C1 segment of cervical spinal cord (tissue), 14 donors: ENCODE measurements at places on chromosomes 6 and 20.
A peak's percentile ranks its signal among the peaks of the same experiment; 100 is the strongest.

- no peak for DNase-seq
Observed at GRCh38 chr20:62918147-62918546, 8.2 kb downstream of the DIDO1 start.

DNA sequence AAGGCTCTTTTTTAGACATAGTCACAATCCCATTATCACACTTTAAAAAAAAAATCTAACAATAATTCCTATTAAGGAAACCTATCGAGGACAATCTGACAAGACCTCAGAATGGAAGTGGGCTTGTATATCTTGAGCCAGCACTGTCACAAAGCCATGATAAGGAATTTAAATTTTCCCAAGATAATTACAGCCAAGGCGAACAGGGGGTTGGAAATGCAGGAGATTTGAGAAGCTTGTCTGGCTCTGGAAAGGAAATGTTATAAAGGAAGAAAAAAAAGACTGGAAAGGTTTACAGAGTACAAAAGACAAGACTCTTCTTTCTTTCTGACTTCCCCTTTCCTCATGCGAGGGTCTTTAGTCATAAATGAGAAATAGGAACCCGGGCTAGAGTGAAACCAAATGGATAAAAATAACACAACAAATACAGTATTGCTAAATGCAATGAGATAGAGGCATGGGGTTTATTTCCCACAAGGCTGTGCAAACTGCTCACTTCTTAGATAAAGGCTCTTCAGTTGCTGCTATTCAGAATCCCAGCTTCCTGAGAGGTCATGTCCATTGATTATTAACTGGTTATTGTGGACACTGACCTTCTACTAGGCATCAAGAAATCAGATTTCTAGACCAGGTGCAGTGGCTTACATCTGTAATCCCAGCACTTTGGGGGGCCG is 13.4 kb upstream of the GHRH start:
- no peak for DNase-seq

DNA sequence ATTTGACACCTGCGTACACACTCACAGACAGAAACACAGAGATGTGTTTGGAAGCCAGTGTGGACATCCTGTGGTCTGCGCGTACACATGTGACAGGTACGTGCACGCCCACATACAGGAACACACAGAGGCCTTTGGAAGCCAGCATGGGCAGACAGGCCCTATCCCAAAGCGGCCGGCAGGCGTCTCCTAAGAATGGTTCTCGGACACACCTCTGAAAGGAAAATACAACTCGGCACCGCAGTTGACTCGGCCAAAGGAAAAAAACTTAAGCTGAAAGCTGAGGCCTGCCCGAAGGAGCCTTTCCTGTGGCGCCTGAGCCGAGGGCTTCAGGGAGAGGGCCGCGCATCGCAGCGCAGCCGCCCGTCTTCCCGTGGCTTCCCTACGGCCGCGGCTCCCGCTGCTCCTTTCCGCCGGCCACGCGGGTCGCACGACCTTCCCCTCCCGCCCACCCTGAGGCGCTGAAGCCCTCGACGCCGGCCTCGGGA is 1.4 kb upstream of the CEP43 start:
- DNase-seq = peak; percentile 12

DNA sequence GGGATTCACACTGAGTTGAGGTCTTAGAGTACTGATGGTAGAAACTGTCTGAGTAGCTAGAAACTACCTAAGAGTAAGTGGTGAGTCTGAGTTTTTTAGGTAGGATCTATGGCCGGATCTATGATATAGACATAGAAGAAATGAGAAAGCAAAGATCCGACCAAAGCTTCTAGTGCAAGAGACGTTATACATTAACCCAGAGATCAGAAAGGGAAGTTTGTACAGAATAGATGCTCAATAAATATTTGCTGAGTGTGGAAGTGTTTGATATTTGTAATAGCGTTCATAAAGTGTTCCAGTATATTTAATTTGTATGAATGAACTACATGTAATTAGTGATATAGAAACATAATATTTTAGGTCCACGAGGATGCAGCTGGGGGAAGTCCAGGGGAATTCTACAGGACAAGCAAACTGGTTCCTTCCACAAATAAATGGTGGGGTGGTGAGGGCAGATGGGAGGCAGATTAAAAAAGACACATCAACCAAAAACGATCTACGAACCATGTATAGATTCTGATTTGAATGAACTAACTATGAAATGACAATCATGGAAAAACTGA is 31.9 kb upstream of the JARID2 start:
- DNase-seq = no peak

DNA sequence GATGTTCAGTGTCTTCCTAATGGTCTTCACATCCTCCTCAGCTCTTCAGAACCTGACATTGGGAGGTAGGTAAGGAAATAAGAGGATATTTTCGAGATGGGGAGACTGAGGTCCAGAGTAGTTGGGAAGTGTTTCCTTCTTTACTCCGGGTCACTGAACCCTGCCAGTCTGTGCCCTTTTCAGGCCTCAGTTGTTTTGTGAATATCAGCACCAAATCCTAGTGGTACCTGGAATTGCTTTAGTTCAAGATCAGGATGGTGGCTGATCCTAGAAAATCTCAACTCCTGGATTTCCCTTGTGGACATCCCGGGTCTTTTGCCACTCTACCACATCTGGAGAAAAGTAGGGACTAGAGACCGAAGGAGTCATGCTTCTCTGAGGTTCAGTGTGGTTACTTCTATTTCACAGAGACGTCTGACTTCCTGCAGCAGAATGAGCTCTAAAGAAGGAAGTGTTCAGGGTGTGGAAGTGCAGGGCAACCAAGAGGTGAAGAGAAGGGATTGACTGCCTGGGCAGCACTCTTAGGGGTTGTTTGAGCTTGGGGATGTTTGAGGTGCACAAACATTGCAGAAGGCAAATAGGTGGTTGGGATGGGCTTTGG is 995 bp downstream of the STK4 start:
- no peak for DNase-seq

GRCh38 chr6:69888482-69889233 is 22.3 kb downstream of the COL19A1 start:
- no peak for DNase-seq

- no peak for DNase-seq
Observed at GRCh38 chr6:167113047-167113754, 9.7 kb upstream of the CCR6 start.

DNA sequence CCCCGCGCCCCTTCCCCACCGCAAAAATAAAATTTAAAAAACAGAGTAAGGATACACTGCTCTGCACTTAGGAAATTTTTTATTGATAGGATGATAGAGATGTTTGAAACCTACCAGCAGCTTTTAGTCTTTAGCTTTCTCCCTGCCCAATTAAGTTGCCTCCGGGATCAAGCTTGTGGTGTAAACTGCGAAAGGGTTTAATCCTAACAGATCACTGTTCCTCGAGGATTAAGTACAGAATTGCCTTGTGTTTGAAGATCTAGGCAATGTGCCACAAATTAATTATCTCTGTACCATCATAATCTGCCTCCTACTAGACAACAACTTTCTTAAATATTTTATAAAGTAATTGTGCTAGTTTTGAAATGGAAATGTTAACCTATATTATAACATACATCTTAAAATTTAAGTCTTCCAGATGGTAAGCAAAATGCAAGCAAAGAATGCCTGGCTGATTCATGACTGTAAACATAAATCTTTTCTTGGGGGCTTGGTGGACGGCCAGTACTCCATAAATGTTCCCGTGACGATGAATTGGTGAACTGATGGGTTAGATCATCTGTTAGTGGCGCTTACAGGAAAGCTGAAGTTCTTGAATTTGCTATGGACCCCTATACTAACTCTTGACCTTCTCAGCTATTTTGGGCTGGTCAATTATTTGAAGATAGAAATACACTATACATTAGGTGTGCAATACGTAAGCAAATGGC is 58.0 kb upstream of the ARHGAP18 start:
- DNase-seq = no peak

GRCh38 chr6:21414065-21414464 is 179.5 kb upstream of the SOX4 start:
- DNase-seq = no peak

DNA sequence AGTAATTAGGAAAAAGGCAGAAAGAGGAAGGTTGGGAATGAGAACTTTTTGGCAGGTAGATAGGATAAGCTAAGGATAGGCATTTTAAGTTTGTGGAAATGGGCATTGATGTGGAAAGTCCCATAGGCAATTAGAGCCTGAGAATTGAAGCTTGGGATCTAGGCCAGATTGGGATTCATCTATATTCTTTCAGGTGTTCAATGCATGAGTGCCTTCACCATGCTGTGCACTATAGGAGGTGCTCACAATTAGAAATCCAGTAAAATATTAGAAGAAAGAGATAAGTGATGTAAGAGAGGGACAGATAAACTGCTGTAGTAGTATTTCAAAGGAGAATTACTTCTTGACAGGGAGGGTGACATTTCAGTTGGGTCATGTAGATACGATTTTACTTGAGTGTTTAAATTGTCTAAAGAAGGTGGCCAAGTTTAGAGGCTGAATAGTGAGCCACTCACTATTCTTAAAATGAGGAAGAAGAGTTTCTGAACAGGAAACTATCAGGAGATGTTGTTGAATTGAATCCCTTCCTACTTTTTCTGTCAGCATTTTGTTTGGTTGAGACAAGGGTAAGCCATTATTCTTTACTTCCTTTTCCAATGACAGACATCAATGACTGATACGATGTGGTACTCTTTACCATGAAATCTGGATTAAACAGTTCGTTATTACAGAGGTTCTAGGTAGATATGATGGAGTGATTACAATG is 31.0 kb upstream of the CTAGE9 start:
- no peak for DNase-seq

DNA sequence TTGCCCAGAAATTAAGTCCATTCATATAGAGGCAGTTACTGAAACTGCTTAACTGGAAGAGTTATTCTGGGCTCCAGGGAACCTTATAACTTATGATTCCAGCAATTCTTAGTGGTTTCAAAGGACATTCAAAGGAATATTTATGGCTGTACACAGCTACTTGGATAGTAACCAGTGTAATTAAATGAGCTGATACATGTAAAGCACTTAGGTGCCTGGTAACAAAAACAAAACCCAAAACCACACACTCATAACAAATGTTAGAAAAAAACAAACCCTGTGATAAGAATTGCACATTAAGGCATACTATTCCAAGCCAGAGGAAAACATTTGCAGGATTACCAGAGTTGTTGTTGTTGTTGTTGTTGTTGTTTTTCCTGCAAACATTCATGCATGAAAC is 51.5 kb downstream of the STK4 start:
- DNase-seq = no peak

DNA sequence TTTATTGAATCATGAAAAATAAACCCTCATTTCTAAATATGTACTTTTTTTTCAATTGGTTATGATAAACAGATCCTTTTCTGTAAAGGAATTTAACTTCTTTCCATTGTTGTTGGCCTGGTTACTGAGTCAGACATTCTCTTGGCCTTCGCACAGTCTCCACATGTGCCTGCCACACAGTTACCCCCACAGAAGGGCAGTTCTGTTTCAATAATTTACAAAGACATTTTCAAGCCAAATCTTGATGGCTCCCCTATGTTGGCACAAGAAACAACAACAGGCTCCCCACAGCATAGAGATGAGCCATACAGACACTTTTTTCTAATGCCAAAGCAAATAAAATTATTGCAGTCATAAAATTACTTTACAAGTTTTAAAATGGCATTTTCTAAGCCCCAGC is 55.6 kb upstream of the BEND6 start:
- no peak for DNase-seq

- no peak for DNase-seq
Observed at GRCh38 chr20:58251979-58252591, 23.6 kb upstream of the ANKRD60 start.

DNA sequence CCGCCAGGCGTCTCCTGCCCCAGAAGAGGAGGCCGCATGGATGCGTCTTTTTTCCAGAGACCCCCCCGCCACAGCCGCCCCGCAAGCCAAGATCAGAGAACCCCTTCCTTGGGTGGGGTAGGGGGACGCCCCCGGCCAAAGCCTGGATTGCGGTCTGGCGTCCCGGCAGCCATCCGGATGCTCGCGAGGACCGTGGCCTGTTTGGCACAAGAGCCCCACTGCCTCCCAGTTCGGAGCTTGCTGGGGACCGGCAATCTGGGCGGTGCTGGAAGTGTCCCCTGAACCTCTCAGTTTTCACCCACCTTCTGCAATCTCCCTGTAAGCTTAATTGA is 924 bp downstream of the FAM162B start:
- DNase-seq = no peak

DNA sequence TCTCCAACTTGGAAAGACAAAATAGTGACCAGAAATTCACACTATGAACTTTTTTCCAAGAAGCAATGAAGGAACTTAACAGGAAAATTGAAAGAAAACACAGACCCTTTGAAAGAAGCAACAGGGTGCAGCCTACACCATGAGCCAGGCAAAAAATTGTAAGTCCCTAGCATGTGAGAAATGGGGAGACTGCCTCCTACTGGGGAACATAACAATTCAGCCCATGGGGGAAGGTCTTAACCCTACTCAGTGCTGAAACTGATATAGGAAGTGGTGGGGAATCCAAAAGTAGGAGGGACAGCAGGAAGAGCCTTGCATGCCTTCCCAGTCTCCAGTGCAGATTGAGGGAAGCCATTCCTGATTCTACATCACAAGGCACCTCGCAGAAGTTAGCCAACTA is 235.1 kb upstream of the UFL1 start:
- no peak for DNase-seq

GRCh38 chr6:41122373-41122772 is 31.8 kb downstream of the TREML1 start:
- no peak for DNase-seq

- DNase-seq = no peak
Observed at GRCh38 chr6:156912431-156912830, 135.3 kb downstream of the ARID1B start.

GRCh38 chr6:156816505-156816904 is 39.3 kb downstream of the ARID1B start:
- DNase-seq = no peak

- DNase-seq = peak; percentile 66
Observed at GRCh38 chr20:59820204-59821041, 113.0 kb downstream of the SYCP2 start.

DNA sequence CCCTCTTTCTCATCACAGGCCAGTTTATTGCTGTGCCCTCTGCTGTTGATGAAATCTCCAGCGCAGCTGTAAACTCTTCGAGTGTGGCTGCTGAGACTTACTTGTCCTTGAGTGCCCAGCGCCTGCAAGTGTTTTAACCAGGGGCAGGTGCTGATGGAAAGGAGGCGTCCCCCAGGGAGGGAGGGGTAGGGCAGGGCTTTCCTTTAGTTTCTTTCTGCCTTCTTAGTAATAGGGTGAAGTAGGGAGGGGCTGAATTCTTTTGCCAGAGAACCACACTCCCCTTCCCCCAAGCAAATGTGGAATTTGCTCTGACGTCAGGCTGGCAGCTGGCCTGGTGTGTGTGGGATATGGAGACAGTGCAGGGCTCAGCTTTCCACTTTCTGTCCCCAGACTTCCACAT is 61.2 kb downstream of the IGF2R start:
- DNase-seq = no peak

- no peak for DNase-seq
Observed at GRCh38 chr20:58374027-58374850, 14.8 kb upstream of the VAPB start.
